ENCODE measurements at places on chromosomes 2 and 18.
A peak's percentile ranks its signal among the peaks of the same experiment; 100 is the strongest.

DNA sequence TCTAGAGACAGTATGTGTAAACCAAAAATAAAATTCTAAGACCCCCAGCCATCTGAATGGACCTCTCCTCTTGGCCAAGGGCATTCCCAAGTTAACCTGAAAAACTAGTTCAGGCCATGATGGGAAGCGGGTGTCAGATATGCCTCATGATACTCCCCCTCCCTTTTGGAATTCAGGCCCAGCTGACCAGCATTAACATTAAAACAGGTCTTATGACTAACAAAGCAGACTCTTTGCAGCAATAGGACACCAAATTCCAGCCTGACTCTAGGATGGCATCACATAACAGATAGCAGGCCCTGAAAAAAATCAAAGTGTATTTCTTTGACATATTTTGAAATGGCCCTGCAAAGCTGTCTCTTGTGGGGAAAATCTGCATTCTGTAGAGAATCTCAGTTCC lies 73.3 kb upstream of the L3MBTL4 start:
- no peak for DNase-seq

GRCh38 chr2:73704285-73704684 lies 32.9 kb downstream of the TPRKB start:
- DNase-seq: no peak

DNA sequence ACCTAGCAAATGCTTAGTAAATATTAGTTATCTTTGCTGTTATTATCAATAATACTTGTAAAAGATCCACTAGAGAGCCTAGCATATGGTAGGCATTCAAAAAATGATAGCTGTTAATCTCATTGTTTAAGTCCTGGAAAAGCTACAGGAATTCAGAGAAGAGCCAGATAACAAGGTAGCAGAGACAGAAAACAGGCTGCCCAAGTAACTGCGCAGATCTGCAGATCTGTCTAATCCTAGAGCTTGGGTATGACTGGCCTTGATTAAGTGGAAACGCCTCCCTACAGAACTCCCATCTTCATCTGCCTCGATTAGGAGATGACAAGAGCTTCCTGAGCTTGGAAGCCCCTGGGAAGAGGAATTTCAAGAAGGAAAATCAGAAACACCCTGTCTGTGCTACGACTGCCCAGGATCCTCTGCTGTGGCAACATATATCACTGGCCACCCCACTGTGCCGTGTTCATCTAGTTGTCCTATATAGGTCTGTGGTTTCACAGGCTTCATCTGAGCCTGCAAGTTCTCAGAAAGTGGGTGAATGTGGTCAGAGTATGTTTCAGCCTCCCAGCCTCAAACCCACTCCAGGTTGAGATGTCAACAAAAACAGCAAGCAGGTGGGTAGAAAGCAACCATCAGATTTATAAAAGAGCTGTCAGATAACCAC lies 151.5 kb upstream of the PKDCC start:
- DNase-seq: peak; percentile 6

DNA sequence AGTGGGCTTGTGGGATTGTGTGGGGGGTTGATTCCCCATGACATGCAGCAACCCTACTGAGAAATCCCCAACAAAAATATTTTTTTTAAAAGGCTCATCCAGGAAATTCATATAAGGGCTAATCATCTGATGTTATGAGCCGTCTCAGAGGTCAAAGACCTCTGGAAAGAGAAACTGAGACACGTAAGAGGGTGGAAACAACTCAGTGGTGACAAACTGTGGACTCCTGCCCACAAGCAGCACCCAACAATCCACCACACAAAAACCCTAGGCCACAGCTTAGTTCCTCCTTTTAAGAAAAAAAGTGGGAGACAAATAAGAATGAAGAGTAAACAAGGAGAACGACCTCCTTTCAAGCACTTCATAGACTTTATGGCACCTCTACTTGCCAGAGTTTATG lies 1096.1 kb upstream of the NRXN1 start:
- no peak for DNase-seq

GRCh38 chr2:25817630-25818029 lies 60.7 kb downstream of the ASXL2 start:
- no peak for DNase-seq

DNA sequence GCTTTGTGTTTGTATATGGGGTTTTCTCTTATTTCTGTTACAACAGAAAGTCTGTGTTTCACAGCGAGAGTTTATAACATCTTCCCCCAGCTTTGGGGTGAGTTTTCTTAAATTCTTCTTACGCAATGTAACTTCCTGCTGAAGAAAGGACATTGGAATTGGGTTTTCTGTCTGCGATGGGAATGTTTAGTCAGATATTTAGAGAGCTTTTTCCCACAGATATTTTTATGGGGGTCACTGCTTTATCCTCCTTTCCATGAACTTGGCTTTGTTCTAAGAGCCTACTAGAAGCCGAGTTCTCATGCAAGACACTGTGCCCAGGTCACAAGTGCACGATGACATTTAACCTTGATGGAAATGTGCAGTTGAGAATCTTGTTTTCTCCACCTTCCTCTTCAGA lies 22.1 kb downstream of the B3GNT2 start:
- no peak for DNase-seq

- no peak for DNase-seq
These were observed 1027.9 kb upstream of the FAM98A start for GRCh38 chr2:34627003-34627402.

- no peak for DNase-seq
These were observed 160.6 kb upstream of the CDH20 start for GRCh38 chr18:61172624-61173023.

DNA sequence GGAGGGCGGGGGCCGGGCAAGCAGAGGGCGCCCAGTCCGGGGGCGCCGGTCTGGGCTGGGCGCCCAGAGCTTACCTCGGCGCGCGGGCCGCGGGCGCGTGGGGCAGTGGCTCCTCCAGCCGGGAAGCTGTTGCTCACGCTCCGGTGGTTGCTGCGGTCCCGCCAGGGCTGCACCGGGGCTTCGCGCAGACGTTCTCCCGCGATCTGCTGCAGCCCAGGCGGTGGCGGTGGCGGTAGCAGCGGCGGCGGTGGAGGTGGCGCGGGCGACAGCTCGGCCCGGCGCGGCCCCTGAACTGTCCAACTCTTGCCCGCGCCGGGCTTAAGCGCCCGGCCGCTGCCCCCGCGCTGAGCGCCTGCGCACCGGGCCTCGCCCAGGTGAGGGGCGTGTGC lies 391 bp downstream of the ZNF385B start:
- no peak for DNase-seq

GRCh38 chr2:184610891-184611290 lies 12.6 kb downstream of the ZNF804A start:
- no peak for DNase-seq

Measured in stimulated activated CD8-positive, alpha-beta memory T cell treated with anti-CD3 and anti-CD28 coated beads, Interleukin-7, amount 100 ng/mL, for 48 hours (primary cell).